ENCODE measurements at places on chromosomes 7 and 10. TPM values are rescaled to one million over a fixed set of nuclear protein-coding genes. Genes with fewer than 3 reads are reported as not detected.

GRCh38 chr10:33289776-33290175, 44.7 kb downstream of the NRP1 start:
- no peak for DNase-seq

The CALML5 gene
- total RNA-seq: not detected

The CTNNA3 gene
- 4.3 TPM for total RNA-seq

GRCh38 chr10:61452655-61453641, at the start of gene TMEM26:
Gene TMEM26 (minus strand): TSS chr10:61453381. CDS start chr10:61453081, 300 bp downstream.
- DNase-seq: peak; percentile 88

The CASD1 gene
- total RNA-seq: 36.4 TPM

- DNase-seq: no peak
Observed at GRCh38 chr10:8144496-8144895, 90.0 kb downstream of the GATA3 start.

The KIFBP gene
- 36.4 TPM for total RNA-seq

DNA sequence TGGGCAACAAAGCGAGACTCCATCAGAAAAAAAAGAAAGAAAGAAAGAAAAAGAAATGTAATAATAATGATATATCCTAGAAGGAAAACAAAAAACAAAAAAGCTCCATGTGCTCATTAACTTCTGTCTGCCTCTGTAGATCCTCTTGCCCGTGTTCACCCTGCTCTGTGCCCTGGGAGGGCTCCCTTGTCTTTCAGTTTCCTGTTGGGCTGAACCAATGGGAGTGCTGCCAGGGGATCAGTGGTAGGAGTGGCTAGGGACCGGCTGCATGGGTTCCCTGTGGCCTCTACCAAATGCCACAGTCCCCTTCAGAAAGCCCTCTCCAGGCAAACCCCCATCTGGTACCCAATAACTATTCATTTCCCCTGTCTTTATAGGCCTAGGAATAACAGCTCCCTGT, 51.8 kb upstream of the PARD3 start:
- DNase-seq: peak; percentile 70

GRCh38 chr7:107171496-107171895, 2.7 kb downstream of the HBP1 start:
- no peak for DNase-seq

GRCh38 chr10:44476409-44477045, 91.6 kb upstream of the CXCL12 start:
- DNase-seq: no peak

The DEPP1 gene
- 2.9 TPM for total RNA-seq

The SHH gene
- 1.6 TPM for total RNA-seq

The TES gene
- 31.0 TPM for total RNA-seq

GRCh38 chr10:130658687-130659290, 522.6 kb downstream of the GLRX3 start:
- DNase-seq: no peak

The TMEM176A gene
- total RNA-seq: not detected

DNA sequence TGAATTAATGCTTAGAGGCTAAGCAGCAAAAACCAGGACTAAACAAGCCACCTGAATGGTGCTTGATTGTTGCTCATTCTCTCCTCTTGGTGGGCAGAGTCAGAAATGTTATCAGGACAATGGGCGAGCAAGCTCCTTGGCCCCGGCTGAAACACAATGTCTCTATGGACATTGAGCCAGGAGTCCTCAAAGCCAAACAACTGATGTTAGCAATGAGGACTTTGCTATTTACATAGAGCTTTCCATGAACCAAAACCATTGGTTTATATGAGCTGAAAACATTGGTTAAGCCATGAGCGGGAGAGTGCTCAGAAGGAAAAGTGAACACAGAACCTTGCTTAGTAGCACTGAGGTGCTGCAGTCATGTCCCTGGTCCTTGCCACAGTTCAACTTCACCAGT, 21.5 kb upstream of the NPVF start:
- DNase-seq: no peak

- no peak for DNase-seq
Observed at GRCh38 chr7:108613147-108613948, 43.7 kb downstream of the DNAJB9 start.

DNA sequence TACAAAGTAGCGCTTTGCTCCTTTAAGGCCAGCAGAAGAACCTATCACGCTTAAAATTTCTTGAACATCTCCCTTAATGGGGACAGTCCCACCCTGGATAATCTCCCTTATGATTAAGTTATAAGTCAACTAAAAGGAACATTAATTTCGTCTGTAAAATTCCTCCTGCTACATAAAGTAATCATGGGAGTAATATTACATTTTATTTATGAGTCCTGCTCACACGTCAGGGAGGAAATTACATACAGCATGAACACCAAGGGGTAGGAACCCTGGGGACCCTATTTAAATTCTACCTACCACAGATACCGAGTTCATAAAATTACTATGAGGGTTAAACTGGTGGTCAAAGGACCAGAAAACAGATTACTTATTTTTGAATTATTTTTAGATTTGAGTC, 926.6 kb upstream of the MBL2 start:
- DNase-seq: no peak

DNA sequence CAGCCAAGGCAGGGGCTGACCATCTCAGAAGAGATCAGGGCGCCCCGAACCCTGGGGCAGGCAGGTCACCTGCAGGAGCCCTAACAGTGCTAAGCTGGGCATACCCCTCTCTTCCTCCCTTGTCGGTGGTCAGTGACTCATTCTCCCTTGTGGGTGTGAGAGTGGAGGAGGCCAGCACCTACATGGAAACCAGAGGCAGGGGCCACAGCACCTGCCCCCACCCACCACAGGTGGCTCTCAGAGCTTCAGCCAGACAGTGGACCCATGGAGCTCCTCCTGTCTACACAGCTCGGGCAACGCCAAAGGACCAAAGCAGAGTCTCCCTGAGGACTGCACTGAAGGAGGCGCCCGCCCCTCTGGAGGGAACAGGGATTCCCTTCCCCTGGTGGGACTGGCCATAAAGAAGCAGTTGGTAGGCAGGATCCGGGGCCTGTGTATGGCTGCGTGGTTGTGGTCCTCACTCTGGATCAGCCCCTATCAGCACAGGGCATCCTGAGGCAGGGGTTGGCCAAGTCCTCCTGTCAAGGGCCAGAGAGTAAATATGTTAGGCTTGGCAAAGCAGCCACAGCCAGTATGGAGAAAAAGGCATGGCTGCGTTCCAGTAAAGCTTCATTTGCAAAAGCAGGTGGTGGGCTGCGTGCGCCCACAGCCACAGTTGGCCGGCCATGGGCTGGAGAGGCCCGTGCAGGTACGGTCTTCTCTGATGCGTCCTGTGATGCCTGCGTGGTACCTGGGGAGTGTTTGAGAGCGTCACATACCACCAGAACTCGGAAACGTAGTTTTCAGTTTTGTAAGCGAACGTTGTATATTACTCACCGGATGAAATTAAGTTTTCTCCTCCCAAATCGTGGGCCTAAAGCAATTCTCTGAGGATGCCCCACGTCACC, 198.2 kb downstream of the EBF3 start:
- DNase-seq: peak; percentile 38

The TCAF2 gene
- total RNA-seq: 0.11 TPM

GRCh38 chr7:15764851-15765382, 78.4 kb upstream of the MEOX2 start:
- DNase-seq: no peak

- DNase-seq: no peak
Observed at GRCh38 chr7:235576-236395, 43.4 kb downstream of the FAM20C start.

DNA sequence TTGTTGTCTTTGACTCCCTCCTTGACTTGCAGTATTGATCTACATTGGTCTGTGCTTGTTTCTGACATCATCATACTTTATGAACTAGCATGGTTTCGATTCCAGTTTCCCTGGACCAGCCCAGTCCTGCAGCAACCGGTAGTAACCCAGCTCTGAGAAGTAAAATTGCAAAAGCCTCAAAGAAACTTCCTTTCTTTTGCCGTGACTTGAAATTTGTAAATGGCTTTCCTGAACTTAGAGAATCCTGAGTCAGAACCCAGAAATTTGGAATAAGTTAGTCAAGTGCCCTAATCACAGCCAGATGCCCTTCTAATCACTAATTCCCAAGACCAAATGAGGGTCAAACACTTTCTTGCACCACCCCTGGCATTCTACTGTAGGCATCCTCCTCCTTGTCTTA, 15.0 kb downstream of the TAS2R60 start:
- no peak for DNase-seq

The OR2A12 gene
- not detected for total RNA-seq

The THSD7A gene
- total RNA-seq: 0.86 TPM

DNA sequence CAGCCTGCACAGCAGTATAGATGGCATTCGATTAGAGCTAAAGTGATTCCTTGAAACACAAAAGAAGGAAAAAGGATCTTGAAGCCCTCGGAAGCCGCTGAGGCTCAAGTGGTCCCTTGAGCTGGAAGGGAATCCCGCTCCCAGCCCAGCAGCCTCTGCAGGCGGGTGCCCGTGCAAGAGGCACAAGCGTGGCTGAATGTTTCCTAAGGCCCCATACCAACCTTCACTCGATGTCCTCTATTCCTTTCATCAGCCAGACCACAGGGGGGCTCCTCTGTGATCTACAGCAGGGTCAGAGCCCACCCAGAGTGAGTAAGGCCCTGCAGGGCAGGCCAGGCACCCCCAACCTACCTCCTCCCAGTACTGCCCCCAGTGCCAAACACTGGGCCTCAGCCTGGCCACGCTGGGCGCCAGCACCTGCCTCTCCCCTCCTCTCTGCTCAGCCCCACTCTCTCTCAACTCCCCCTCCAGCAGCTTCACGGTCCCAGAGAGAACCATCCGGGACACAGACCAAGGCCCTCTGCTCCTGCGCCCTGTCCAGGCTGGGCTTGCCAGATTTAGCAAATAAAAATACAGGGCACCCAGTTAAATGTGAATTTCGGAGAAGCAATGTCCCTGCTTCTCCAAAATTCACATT, 30.5 kb downstream of the EBF3 start:
- no peak for DNase-seq

Data from endodermal cell (in vitro differentiated cells).